M059J (cell line): ENCODE measurements at places on chromosomes 5 and 9. TPM values are rescaled to one million over a fixed set of nuclear protein-coding genes. Genes with fewer than 3 reads are reported as not detected.

The NDUFAF2 gene
- 31.0 and 47.8 TPM in 2 replicates for total RNA-seq

The PCDHA1 gene
- 0.05 TPM in 1 of 2 replicates, not detected in the other for total RNA-seq

The RLN2 gene
- total RNA-seq: 0.62 TPM in 1 of 2 replicates, not detected in the other

The GFI1B gene
- total RNA-seq: 0.30 TPM in 1 of 2 replicates, not detected in the other

The HTR4 gene
- not detected in 2 replicates for total RNA-seq

The CTNND2 gene
- total RNA-seq: 0.17 and 1.7 TPM in 2 replicates

The LCN2 gene
- 0.42 TPM in 1 of 2 replicates, not detected in the other for total RNA-seq

The CATSPER3 gene
- total RNA-seq: not detected in 2 replicates

The CBY3 gene
- total RNA-seq: not detected in 2 replicates

The MVB12B gene
- total RNA-seq: 1.5 and 3.2 TPM in 2 replicates

The PDLIM4 gene
- total RNA-seq: 11.7 and 25.0 TPM in 2 replicates

The SLC34A3 gene
- total RNA-seq: 0.10 TPM in 1 of 2 replicates, not detected in the other

The PROB1 gene
- total RNA-seq: 0.15 and 0.81 TPM in 2 replicates

The ARSI gene
- total RNA-seq: 32.7 and 51.2 TPM in 2 replicates

The SLC25A2 gene
- 0.05 TPM in 1 of 2 replicates, not detected in the other for total RNA-seq

The TRIM7 gene
- 1.6 and 3.2 TPM in 2 replicates for total RNA-seq

The PCDHA11 gene
- total RNA-seq: 0.07 and 0.27 TPM in 2 replicates

The ZNF883 gene
- 7.3 and 8.1 TPM in 2 replicates for total RNA-seq

The SHISAL2B gene
- total RNA-seq: not detected in 2 replicates

The FPGS gene
- 46.2 and 76.4 TPM in 2 replicates for total RNA-seq

The RCL1 gene
- total RNA-seq: 14.7 and 15.4 TPM in 2 replicates

The CTSV gene
- total RNA-seq: 3.6 and 11.2 TPM in 2 replicates

The CENPK gene
- total RNA-seq: 18.5 and 31.3 TPM in 2 replicates

The STPG3 gene
- total RNA-seq: not detected in 2 replicates

The TMEM215 gene
- not detected in 2 replicates for total RNA-seq

The KCNV2 gene
- total RNA-seq: not detected in 2 replicates

The TAF11L10 gene
- total RNA-seq: not detected in 2 replicates

The MGAT4B gene
- 146 and 187 TPM in 2 replicates for total RNA-seq

The CCDC152 gene
- total RNA-seq: 1.6 and 3.0 TPM in 2 replicates

The PCDHB11 gene
- total RNA-seq: 0.25 and 0.49 TPM in 2 replicates

The BTNL8 gene
- total RNA-seq: not detected in 2 replicates

The SPINK7 gene
- not detected in 2 replicates for total RNA-seq

The IL5 gene
- not detected in 2 replicates for total RNA-seq

The TOMM5 gene
- total RNA-seq: 307 and 320 TPM in 2 replicates

The S100Z gene
- total RNA-seq: not detected in 2 replicates

The NUTM2G gene
- not detected in 2 replicates for total RNA-seq

The NDUFS6 gene
- total RNA-seq: 60.0 and 159 TPM in 2 replicates

The PLEKHG4B gene
- total RNA-seq: 5.7 and 9.9 TPM in 2 replicates

The FOXD4 gene
- total RNA-seq: 0.05 TPM in 1 of 2 replicates, not detected in the other

The USP20 gene
- 5.5 and 18.0 TPM in 2 replicates for total RNA-seq
